Suprapubic skin (tissue), 4 donors: ENCODE measurements at places on chromosomes 3 and 15.
A peak's percentile ranks its signal among the peaks of the same experiment; 100 is the strongest.

- H3K4me3 ChIP-seq = no peak overlapping the region
- no peaks in the 10 kb centered on the region for H3K27me3 ChIP-seq
- peaks cover 18% of the 10 kb centered on the region for H3K36me3 ChIP-seq
- H3K27ac ChIP-seq = no peak overlapping the region
- H3K4me1 ChIP-seq = peaks cover 8% of the 10 kb centered on the region
- DNase-seq = no peak
Measured at GRCh38 chr3:132641837-132642538, 17.6 kb downstream of the ACAD11 start.

DNA sequence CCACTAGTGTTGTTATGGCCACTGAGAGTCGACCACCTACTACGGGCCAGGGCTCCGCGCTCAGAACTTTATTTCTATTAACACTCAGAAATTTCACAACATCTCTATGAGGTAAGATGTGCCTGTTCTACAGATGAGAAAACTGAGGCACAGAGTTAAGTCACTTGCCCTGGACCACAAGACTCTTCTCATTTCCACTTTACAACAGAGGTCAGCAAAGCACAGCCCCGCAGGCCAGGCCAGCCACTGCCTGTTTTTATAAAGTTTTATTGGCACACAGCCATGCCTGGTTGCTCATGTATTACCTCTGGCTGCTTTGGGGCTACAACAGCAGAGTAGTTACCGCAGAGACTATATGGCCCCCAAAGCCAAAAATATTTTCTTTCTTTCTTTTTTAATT, 503.6 kb downstream of the SHQ1 start:
- peaks cover 40% of the 10 kb centered on the region for H3K4me1 ChIP-seq
- no peak overlapping the region for H3K4me3 ChIP-seq
- DNase-seq = no peak
- H3K27ac ChIP-seq = no peak overlapping the region

GRCh38 chr3:11335056-11335608, 62.9 kb downstream of the ATG7 start:
- no peak overlapping the region for H3K4me3 ChIP-seq
- no peak overlapping the region for H3K27ac ChIP-seq
- no peaks in the 10 kb centered on the region for H3K27me3 ChIP-seq
- H3K36me3 ChIP-seq = peaks cover 27% of the 10 kb centered on the region
- H3K4me1 ChIP-seq = no peaks in the 10 kb centered on the region
- DNase-seq = no peak

DNA sequence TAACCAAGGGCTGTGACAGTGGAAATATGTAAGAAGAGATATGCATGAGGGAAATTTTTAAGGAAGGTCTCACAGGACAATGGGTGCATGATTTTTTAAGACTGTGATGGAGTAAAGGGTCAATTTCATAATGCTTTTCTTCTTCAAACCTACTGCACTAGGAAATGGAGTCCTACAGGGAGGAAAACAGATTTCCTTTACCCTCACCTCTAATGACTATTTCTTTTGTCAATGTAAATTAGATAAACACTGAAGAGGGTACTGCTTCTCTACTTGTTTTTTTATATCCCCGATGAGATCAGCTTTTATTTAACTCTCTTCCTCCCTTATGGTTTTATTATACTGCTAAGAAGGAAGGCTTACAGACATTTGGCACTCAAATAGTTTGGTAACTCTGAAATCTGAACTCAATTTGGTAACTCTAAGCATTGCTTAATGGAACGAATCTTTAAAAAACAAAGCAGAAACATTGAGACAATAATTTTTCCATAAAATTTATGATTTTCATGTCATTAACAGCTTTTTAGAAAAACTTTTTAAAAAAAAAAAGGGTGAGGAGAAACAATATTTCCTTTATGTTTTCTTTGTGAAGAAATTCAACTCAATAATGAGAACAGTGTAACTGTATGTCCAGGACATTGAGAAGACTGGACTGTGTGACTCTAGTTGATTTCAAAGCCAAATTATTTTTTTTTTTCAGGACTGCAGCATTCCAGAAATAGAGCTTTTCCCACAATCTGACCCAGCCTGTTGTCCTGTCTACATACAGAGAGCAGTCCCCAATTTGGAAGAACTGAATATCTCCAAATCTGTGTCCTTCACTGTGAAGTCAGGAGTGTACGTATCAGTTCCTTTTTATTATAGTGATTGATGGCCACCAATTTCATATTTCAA, 64.4 kb downstream of the CRYBG3 start:
- no peak overlapping the region for H3K4me3 ChIP-seq
- no peak overlapping the region for H3K27ac ChIP-seq
- H3K4me1 ChIP-seq = peaks cover 23% of the 10 kb centered on the region
- no peaks in the 10 kb centered on the region for H3K27me3 ChIP-seq

DNA sequence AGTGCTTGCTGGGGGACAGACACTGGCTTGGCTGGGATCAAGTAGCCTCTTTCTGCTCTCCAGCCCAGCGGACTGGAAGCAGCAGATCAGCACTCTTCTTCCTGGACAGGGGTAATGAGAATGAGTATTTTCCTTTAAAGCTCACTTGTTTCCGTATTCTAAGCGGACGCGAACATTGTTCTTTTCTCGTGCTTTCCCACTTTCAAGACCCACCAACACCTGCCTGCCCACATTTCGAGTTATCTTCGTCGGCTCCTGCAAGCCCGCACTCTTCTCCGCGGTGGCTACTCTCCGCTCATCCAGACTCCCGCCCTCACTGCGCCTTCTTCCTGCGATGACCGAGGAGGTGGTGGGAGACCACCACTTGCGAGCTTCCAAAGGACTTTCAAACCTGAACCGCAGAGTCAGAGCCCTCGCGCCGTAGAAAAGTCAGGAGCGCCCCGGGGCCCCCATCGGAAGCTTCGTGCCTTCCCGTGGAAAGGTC, 1.6 kb upstream of the PPM1L start:
- peak overlapping the region; percentile 90 for H3K27ac ChIP-seq
- H3K36me3 ChIP-seq = no peaks in the 10 kb centered on the region
- peaks cover 39% of the 10 kb centered on the region for H3K4me1 ChIP-seq
- H3K4me3 ChIP-seq = peak overlapping the region; percentile 63
- peak; percentile 79 for DNase-seq
- no peaks in the 10 kb centered on the region for H3K27me3 ChIP-seq

DNA sequence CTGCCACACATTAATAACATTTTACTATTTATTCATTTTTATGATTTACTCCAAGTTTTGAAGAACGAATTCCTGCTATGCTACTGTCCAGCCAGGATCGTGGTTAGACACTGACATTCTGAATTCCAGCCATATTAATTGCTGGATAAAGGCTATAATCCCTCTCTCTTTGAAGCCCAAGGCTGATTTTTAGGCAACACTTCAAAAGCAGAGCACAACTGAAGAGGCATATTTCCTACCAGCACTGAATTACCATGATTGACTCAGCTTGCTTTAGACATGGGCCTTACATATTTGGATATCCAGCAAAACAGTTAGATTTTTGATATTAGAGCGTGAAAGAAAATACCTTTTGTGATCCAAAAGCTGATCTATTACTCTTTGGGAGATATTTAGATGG, 205.0 kb downstream of the ZIC1 start:
- no peaks in the 10 kb centered on the region for H3K4me1 ChIP-seq
- no peak overlapping the region for H3K4me3 ChIP-seq
- no peak for DNase-seq
- H3K27ac ChIP-seq = no peak overlapping the region
- no peaks in the 10 kb centered on the region for H3K27me3 ChIP-seq
- H3K36me3 ChIP-seq = no peaks in the 10 kb centered on the region
